Bladder microvascular endothelial cell (primary cell): ENCODE measurements at places on chromosomes 4 and X. TPM values are rescaled to one million over a fixed set of nuclear protein-coding genes. Genes with fewer than 3 reads are reported as not detected.

PF4V1 gene
- 0.25 TPM in 1 of 2 replicates, not detected in the other for total RNA-seq

REPS2 gene
- 1.1 and 3.5 TPM in 2 replicates for total RNA-seq

STOX2 gene
- 1.6 and 6.7 TPM in 2 replicates for total RNA-seq

ZAR1 gene
- not detected in 2 replicates for total RNA-seq

NWD2 gene
- not detected in 2 replicates for total RNA-seq

SYNPO2 gene
- 0.32 and 0.44 TPM in 2 replicates for total RNA-seq

SYP gene
- 0.31 and 0.32 TPM in 2 replicates for total RNA-seq

HELT gene
- total RNA-seq = not detected in 2 replicates

GRIA3 gene
- 0.32 TPM in 1 of 2 replicates, not detected in the other for total RNA-seq

PTTG2 gene
- 0.16 TPM in 1 of 2 replicates, not detected in the other for total RNA-seq

ZMYM3 gene
- total RNA-seq = 8.1 and 14.9 TPM in 2 replicates

FNIP2 gene
- 28.3 and 41.4 TPM in 2 replicates for total RNA-seq

SCRG1 gene
- under 0.01 TPM in 2 replicates for total RNA-seq

NAP1L3 gene
- total RNA-seq = 0.16 and 0.50 TPM in 2 replicates

CXCL6 gene
- total RNA-seq = 0.31 TPM in 1 of 2 replicates, not detected in the other

TCEAL5 gene
- not detected in 2 replicates for total RNA-seq

ZRSR2 gene
- total RNA-seq = 1.9 and 3.1 TPM in 2 replicates

ADH1C gene
- total RNA-seq = not detected in 2 replicates

MUC7 gene
- total RNA-seq = not detected in 2 replicates

SPANXD gene
- total RNA-seq = not detected in 2 replicates

HSPA4L gene
- total RNA-seq = 2.4 and 14.5 TPM in 2 replicates

LUZP4 gene
- total RNA-seq = not detected in 2 replicates

DGAT2L6 gene
- total RNA-seq = 0.16 TPM in 1 of 2 replicates, not detected in the other

C4orf46 gene
- total RNA-seq = 7.1 and 12.1 TPM in 2 replicates

CNKSR2 gene
- 0.06 TPM in 1 of 2 replicates, not detected in the other for total RNA-seq

ASB12 gene
- not detected in 2 replicates for total RNA-seq

DUX4 gene
- not detected in 2 replicates for total RNA-seq

PABPC1L2A gene
- total RNA-seq = not detected in 2 replicates

CLDN2 gene
- not detected in 2 replicates for total RNA-seq

PLAC1 gene
- under 0.01 TPM in 1 of 2 replicates, not detected in the other for total RNA-seq
